Urothelium cell line (cell line): ENCODE measurements at places on chromosomes 6 and 20.

DNA sequence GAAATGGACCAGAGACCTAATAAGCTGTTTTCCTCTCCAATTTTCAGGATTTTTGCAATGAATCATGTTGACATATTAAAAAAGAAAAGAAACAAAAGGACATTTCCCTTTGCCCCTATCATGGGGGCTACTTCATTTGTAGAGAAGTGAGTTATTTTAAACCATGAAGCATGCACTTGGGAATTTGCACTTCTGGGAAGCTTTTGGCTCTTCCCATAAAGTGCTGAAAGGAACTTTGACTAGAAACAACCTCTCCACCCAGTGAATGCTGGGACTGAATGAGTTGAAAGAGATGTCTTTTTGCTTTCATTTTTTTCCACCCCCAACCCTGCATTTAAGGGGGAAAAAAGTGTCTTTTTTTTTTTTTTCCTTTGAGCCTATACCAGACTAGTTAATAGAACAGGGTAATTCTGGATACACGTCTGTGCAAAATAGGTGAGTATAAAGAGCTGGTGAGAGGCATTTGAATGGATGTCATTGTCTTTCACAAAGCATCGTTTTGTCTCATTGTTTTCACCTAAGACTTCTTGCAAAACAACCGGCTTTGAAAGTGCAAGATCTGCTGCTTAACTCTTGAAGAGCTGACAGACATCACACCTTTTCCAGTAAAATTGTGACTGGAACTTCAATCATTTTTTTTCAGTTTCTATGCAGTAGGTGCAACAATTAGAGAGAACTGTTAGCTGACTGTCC is 138.7 kb upstream of the BACH2 start:
- DNase-seq, result no peak

- no peak for DNase-seq
Observed at GRCh38 chr6:5782783-5783547, 223.8 kb downstream of the NRN1 start.

- DNase-seq, result peak; percentile 31
Observed at GRCh38 chr6:33962246-33963027, 158.6 kb upstream of the MLN start.

GRCh38 chr20:50523552-50524167 is 13.5 kb downstream of the PTPN1 start:
- no peak for DNase-seq

DNA sequence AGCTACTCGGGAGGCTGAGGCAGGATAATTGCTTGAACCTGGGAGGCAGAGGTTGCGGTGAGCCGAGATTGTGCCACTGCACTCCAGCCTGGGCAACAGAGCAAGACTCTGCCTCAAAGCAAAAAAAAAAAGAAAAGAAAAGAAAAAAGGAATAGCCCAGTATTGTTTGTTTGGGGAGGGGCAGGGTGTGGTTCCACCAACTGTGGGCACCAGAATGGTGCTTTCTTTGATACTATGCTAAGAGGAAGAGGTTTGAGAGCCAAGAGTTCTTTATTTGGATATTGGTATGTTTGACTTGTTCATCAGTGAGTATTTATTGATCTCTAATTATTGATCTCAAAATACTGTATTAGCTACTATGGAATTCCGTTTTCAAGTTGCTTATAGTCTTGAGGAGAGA is 72.3 kb downstream of the CEP57L1 start:
- no peak for DNase-seq

GRCh38 chr6:422433-423054 is 31.0 kb downstream of the IRF4 start:
- DNase-seq, result peak; percentile 80

DNA sequence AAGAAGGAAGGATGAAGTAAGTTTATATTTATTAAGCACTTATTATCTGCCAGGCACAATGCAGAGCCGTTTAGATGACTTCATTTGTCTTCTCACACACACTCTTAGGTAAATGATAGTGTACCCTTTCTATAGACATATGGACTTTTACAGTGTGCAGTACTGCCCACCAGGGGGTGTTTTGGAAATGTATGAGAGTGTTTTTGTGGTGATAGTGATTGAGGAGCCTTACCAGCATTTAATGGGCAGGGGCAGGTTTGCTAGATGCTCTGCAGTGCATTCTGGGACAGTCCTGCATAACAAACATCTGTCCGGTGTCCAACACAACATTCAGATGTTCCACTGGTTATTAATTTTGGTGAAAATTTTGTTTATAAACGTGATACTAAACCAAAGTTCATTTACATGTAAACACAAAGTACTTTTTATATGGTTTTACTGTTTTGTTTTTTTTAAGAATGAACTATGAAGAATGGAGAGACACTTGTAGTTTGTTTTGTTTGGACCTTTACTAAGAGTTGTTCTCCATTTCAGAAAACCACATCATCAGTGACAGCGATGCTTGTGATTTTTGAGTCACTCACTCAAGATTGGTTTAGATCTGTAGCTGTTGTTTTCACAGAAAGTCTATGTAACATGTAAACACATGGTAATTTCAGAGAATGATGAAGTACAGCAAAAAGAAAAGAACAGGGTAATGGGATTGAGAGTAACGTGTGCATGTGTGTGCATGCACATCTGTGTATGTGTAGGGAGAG is 19.9 kb downstream of the KCNS1 start:
- peak; percentile 36 for DNase-seq

GRCh38 chr6:49743429-49743828 is 759 bp downstream of the CRISP3 start:
- DNase-seq, result no peak

- DNase-seq, result no peak
Observed at GRCh38 chr6:1145768-1146218, 166.1 kb upstream of the FOXQ1 start.
